ENCODE measurements at places on chromosomes 12 and 14. TPM values are rescaled to one million over a fixed set of nuclear protein-coding genes. Genes with fewer than 3 reads are reported as not detected.

The RFLNA gene
- 13.3 TPM for total RNA-seq

The RASAL1 gene
- total RNA-seq, result 0.21 TPM

The LMO3 gene
- total RNA-seq, result not detected

The B3GNT4 gene
- total RNA-seq, result 0.38 TPM

All from endothelial cell (in vitro differentiated cells).